ENCODE measurements at places on chromosomes 11 and 22.
A peak's percentile ranks its signal among the peaks of the same experiment; 100 is the strongest.

DNA sequence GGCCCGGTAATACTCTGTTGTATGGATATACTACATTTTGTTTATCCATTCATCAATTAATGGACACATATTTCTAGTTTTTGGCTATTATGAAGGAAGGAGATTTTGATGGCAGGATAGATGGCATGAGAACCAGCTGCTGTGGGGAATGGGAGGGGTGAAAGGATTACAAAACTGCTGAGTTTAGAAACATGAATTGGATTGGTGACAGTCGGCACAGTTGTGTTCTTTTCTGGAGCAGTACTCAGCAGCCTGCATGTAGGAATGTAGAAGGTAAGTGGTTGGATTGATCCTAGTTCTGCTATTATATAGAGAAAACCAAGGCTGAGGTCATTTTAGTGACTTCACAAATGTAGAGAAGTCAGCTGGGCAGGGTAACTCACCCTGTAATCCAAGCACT lies 7.1 kb downstream of the PAAF1 start:
- DNase-seq = no peak

- DNase-seq = no peak
Measured at GRCh38 chr22:27204280-27204679, 546.9 kb downstream of the MIAT start.

DNA sequence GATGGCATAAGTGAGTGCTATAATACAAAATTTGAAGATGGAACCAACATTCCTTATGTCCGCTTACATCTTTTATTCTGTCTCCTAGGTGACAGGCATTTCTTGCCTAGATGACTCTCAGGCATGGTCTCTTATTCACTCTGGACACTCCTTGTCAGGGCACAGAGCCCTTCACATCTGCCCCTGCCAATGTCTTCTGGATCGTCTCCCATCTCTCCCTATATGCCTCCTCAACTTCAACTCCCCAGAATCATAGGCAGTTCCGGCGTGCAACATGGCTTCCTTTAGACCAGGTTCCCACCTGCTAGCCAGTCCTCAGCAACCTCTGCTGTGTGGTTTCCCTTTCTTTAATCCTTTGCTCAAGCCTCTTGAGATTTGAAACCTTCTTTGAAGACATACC lies 300.9 kb downstream of the TENM4 start:
- no peak for DNase-seq

- peak; percentile 94 for DNase-seq
Measured at GRCh38 chr11:117098269-117099232, at the start of gene SIK3. SIK3 (minus strand) TSS chr11:117098428; CDS start chr11:117098415, 13 bp downstream.

DNA sequence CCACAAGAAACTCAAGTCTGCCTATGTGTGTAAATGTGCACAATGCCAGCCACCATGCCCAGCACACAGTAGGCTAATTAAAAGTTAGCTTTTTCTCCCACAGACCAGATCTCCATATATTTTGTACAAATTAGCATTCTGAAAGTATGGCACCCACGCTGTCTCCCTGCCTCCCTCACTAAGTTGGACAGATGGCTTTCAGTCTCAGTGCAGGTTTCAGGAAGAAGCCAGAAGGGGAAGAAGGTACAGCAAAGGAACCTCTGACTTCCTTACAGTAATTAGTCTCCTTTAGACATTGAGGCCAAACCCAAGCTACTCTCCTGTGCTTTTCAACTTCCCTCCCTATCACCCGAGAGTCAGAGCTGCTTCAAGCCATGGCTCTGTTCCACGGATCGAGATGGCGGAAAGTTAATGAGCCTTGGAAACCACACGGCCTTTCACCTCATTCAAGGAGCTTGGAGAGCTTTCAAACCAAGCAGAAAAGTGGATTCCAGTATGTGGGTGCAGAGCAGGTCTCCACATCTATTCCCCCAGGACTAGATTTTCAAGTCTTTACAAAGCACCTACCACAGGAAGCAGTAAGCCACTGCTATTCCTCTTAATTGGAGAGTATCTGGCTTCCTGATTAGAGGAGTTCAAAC lies 221.1 kb upstream of the NARS2 start:
- no peak for DNase-seq

DNA sequence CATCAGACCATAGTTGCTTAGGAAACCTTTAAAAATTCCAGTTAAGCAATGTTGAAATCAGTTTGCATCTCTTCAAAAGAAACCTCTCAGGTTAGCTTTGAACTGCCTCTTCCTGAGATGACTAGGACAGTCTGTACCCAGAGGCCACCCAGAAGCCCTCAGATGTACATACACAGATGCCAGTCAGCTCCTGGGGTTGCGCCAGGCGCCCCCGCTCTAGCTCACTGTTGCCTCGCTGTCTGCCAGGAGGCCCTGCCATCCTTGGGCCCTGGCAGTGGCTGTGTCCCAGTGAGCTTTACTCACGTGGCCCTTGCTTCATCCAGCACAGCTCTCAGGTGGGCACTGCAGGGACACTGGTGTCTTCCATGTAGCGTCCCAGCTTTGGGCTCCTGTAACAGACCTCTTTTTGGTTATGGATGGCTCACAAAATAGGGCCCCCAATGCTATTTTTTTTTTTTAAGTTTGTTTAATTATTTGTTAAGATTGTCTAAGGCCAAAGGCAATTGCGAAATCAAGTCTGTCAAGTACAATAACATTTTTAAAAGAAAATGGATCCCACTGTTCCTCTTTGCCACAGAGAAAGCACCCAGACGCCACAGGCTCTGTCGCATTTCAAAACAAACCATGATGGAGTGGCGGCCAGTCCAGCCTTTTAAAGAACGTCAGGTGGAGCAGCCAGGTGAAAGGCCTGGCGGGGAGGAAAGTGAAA lies 73.4 kb downstream of the NCAPD3 start:
- DNase-seq = no peak

DNA sequence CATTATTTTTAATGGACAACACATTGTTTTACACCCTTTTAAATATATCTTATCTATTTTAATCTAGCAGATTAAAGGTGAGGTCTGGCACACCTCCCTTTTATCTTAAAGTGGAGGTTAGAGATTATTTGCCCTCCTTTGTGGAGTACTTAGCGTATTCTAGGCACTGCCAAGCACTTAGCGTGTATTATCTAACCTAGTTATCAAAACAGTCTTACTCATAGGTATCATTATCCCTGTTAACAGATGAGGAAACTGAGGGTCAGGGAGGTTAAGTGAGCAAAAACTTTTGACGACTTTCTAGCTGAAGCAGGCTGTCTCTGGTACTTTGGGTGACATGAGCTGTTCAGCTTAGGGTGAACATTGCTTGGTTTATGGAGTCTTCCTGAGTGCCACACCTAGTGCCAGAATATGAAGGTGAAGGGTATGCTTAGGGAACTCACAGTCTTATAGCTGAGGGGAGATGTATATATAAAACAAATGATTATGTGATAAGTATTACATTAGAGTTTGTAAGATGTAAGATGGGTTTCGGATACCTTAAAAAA lies 55.0 kb downstream of the ZNRF3 start:
- DNase-seq = no peak

DNA sequence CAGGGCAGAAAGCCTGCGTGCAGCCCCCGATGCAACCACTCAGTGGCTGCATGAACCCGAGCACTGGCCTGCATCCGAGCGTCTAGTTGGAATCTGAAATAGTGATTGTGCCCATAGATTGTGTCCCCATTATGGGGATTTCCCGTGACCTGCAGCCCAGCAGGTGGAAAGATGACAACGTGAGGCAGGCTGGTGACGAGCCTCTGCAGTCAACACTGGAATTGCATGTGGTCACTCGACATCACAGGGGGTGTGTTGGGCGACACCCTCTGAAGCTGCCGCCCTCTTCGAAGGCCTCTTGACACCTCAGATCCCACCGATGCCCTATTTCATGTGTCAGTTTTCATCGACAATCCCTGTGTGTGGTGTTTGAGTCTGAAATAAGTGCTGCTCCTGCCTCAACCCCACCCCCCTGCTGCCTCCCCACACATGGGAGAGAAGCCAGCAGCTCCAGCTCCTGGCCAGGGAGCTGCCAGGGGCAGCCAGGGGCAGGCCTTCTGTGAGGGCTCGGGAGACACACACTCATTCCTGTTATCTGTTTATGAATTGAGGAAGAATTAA lies 172.0 kb upstream of the B3GAT1 start:
- no peak for DNase-seq

GRCh38 chr11:111378861-111379601 lies at the start of gene POU2AF1:
POU2AF1 (minus strand) TSS chr11:111379275; CDS start chr11:111379177, 98 bp downstream.
- DNase-seq = peak; percentile 74

DNA sequence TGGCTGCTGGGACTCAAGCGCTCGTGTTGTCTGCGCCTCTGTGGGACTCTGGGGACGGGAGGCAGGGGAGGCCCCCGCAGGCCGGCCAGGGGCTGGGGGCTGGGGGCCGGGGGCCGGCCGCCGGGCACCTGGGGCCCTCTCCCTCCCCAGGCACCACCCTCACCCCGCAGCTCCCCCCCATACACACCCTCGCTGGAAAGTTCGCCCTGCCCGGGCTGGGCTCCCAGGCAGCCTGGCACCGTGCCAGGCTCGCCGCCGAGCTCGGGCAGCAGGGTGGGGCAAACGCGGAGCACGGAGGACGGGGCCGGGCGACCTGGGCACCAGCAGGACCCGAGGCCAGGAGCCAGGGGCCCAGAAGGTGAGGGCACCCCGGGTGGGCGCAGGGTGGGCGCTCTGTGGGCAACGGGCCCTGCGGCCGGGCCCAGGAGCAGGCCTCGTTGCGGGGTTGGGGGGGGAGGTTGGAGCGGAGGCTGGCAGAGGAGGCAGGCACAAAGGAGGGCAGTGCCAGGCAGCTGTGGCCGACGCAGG lies 76.7 kb upstream of the WNT7B start:
- DNase-seq = peak; percentile 62

DNA sequence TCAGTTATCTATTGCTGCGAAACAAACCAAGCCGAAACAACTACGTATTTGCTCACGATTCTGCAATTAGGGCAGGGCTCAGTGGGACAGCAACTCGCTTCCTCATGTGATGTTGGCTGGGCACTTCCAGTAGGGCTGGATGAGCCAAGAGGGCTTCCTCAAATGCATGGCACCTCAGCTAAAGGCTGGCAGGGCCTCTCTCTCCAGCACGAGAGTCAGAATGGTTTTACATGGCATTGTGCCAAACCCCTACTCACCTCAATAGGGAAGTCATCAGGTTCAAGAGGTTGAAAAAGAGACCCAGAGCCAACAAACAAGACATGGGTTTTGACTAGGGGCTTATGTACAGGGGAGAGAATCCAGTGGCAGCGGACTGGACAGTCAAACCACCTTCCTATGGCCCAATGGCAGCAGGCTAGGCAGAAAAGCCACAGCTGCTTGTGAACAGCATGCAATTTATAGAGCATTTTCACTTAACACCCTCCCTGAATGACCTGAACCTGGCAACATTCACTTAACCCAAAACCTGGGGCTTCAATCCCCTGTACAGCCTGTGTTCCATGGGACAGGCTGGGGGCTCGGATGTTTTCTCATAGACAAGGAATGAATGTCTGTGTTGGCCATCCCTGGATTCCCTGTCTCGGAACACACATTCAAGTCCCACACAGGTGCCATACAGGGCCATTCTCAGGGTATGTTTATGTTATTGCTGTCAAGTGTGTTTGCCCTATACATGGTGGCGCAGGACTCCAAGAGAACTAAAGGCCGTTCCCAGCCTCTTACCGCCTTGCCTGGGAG lies 154.2 kb upstream of the NAV2 start:
- DNase-seq = no peak

DNA sequence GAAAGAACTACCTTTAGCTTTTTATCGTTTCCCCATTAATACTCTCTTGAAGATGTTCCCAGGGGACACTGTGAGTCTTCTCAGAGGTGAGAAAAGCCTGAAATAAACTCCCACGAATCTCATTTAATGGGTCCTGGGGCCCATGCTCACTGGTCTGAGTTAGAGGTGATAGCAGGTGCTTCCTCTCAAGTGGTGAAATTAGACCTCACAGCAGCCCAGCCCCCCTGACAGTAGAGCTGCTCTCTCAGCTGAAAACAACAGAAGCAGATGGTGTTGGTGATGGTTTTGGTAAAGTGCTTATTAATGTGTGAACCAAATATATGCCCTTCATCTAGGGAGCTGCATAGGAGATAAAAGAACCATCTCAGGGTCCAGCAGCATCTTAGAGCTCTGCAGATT lies 76.8 kb upstream of the VPREB1 start:
- DNase-seq = no peak
